ENCODE measurements at places on chromosomes 5 and 9.

GRCh38 chr5:76402886-76403765 is at the start of gene IQGAP2:
Gene IQGAP2 (plus strand): TSS chr5:76403285. CDS start chr5:76403546, 261 bp downstream.
- DNase-seq: peak; percentile 29

GRCh38 chr9:2260417-2261306 is 245.5 kb downstream of the SMARCA2 start:
- no peak for DNase-seq

DNA sequence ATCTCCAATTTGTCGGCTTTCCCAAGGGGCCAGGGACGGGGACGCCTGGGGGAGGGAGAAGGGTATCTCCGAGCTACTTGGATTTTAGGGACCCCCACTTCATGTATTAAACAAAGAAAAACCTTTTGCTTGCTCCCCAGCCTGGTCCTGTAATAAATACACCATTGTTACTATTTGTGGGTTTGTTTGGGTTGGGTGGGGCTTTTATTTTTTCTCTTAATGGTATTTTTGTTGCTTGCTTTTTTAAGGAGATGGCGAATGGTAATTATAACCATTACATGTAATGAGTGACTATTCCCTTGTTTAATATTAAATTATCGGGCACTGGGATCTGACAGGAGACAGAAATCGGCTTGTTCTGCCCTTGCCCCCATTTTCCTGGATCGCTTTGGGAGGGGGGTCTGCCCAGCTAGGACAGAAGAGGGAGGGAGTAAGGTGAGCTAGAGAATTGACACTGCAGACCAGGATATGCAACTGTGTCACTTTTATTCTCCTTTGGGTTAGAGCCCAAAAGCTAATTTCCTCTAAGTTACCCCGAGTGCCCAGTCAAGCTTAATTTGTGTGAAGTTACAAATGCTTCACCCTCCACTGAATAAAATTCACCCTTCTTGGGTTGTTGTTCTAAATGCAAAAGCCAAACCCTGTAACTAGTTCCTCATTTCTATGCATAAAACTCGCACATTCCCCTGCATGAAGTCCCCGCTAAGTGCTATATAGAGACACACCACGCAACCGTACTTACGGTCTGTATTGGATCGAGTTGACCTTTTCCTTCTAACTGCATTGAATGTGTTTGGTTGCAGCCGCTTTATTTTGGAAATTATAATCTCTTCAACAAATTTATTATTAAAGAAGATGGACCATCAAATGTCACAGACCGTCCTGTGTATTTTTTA is 1.6 kb upstream of the ZNF608 start:
- DNase-seq: peak; percentile 45

DNA sequence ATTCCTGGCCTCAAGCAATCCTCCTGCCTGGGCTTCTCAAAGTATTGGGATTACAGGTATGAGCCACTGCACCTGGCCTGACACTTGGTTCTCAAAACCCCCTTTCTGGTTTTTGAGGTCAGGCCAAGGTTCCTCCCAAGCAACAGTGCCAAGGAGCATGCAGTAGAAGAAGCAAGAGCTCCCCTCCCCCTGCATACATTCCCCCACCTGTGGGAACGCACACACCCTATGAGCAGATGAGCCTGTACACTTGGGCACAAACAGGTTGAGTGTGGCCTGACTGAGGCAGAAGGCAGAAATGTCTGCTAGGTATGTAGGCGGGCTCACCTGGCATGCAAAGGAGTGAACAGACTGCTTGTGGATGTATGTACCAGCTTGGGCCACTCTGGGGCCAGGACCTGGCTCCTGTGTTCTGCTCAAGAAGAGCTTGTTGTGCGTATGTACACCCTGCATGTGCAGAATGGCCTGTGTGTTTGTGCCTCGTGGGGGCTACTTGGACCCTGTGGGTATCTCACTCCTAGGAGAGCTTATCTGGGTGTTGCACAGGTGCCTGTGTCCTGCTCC is 1.7 kb downstream of the GPRIN1 start:
- DNase-seq: no peak

- DNase-seq: no peak
Measured at GRCh38 chr5:136020383-136021015, 8.3 kb upstream of the TGFBI start.

- DNase-seq: no peak
Measured at GRCh38 chr9:69569738-69570451, 102.3 kb downstream of the APBA1 start.

- no peak for DNase-seq
Measured at GRCh38 chr9:19416143-19416542, 7.3 kb downstream of the ACER2 start.

DNA sequence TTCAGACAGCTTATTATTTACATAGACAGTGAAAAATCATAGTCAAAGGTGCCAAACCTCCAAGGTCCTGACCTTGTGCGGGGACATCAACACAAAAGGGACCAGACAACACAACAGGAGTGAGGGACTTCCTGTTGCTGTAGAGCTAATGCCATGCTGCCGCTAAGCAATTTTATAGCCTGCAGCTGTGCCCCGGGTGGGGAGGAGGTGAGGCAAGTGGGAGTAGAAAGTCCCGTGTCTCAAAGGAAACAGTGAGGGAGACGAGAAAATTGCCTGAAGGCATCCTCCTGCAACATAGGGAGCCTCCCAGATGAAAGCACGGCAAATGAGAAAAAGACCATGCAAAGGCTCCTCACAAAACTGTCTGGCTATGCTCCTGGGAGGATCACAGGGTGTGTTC is 58.8 kb downstream of the CAAP1 start:
- no peak for DNase-seq

GRCh38 chr5:94473936-94474335 is 144.5 kb downstream of the KIAA0825 start:
- DNase-seq: no peak

DNA sequence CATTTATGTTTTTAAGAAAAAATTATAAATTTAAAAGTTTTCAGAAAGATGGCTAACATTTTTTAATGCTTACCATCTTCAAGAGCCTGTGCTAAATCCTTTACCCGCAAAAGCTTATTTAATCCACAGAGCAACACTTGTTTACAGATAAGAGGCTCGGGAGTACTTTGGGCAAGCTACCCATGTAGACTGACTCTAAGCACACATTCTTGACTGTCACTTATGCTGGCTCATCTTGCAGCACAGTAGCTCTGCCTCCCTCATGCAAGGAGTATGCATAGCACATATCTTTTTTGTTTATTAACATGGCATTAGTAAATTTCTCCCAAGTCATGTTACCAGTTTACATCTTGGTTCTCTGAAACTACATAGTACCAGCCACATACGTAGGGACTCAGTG is 14.7 kb downstream of the SH3RF2 start:
- DNase-seq: no peak

- peak; percentile 73 for DNase-seq
Measured at GRCh38 chr5:28766565-28767158, 1728.3 kb upstream of the CDH9 start.

DNA sequence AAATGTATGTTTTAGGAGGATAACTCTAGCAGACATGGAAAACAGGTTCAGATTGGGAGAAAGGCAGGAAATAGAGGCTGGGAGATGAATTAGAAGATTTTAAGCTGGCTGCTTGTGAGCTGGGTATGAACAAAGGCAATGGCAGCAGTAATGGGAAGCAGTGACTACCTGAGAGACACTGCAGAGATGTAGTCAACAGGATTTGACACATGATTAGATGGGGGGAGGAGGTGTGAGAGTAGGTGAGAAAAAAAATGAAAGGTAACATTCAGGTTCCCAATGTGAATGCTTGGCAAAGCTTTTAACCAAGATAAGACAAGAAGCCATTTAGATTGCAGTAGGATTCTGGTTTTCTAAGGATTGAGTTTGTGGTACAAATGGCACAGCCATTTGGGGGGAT is 22.8 kb upstream of the IFNE start:
- DNase-seq: no peak

GRCh38 chr5:95670568-95670967 is 12.2 kb downstream of the SPATA9 start:
- no peak for DNase-seq

- no peak for DNase-seq
Measured at GRCh38 chr9:68454579-68455334, 85.9 kb downstream of the TMEM252 start.

DNA sequence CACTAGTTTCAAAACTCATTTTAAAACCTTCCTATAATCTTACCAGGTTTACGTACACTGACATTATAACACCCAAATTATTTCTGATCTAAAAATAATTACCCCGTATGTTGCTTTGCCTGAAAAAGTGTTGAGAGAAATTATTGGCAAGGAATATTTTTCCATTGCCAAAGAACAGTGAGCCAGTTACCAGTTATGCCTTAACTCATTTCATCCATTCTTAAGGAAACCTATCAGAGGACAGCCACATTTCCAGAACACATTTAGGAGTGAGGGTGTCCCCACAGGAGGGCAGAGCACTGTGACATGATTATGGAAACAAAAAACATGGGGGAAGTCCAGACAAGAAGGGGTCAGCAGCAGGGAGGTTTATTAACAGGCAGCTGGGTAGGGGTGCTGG is 52.2 kb downstream of the GABBR2 start:
- DNase-seq: no peak

GRCh38 chr5:41347569-41347968 is 134.2 kb upstream of the C6 start:
- no peak for DNase-seq

DNA sequence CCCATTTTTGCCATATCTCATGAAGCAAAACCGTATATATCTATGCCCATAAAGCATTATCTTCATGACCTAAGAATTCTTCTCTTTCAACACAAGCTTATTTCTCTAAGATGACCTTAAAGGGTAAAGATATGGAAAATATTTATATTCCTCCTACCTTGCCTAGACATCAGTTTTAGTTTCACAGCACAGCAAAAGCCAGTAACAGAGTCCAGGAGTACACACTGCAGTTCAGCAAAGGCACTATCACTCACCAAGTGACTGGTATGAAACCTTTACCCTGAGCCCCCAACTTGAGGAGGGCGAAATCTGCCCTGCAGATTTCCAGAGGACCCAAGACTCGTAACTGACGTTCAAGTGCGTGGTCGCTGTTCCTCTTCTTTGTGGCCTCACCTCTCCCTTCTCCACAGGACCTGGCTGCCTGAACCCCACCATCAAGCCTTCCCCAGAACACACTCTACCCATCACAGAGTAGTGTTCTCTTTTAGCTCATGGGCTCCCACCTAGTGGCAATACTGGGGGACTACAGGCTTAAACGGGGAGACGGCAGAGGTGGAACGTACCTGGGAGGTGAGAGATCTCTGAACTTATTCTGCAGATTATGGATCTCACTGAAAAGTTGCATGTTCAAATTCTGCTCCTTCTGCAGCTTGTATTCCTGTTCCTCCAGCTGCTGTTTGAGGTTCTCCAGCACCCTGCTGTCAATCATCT is 141.0 kb downstream of the CDK5RAP2 start:
- DNase-seq: no peak

DNA sequence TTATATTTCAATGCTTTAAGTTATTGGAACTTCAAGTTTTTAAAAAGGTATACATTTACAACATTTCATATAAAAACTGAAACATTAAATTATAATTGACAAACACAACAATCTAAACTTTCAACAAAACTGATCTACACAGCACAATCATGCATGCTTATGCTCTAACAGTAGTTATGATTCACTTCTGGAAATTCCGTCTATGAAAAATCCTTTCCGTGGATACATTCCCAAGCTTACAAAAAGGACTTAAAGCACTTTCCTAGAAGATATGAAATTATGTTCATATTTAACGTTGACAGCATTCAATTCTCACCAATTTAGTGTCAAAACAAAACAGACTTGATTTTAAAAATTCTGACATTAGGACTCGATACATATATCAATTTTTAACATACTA is 3.7 kb downstream of the HNRNPH1 start:
- no peak for DNase-seq

DNA sequence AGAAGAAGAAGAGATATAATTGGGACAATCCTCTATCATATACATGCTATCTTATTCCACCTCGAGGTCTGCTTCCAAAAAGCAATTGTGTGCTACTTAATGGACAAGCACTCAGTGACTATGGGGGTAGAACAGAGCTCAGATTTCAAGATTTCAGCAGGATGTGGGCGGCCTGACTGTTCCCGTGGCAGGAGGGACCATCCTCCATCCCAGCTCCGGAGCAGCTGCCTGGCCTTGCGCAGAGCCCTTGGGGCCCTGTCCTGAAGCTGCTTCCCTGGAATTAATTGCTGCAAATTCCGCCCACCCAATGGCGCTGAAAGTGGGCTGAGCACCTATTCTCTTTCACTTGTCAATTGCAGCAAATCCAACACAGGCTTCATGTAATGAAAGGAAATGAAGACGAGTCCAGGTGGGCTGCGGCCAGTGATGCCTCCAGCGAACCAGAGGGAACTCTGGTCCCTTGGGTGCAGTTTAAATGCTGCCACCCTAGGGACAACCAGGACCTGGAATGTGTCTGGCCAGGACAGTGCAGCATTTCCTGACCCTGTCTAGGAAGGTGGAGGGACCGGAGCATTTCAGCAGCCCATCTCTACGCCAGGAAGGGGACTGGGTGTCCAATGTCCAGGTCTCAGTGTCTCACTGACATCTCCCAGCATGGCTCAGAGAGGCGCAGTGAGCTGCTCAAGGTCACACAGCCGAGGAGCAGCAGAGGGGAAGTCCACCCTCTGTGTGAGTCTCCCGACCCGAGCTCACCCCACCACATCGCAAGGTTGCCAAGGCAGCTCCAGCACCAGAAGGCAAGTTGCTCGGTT is 50.5 kb upstream of the FCN1 start:
- DNase-seq: no peak

- DNase-seq: no peak
Measured at GRCh38 chr5:53433026-53433425, 47.4 kb upstream of the FST start.

All from SK-N-DZ (cell line).